ENCODE measurements at places on chromosomes 11 and 22.

- no peak for DNase-seq
Observed at GRCh38 chr11:2721210-2721916, 21.6 kb upstream of the KCNQ1OT1 start.

GRCh38 chr11:98455500-98456307, 565.0 kb upstream of the CNTN5 start:
- DNase-seq, result no peak

DNA sequence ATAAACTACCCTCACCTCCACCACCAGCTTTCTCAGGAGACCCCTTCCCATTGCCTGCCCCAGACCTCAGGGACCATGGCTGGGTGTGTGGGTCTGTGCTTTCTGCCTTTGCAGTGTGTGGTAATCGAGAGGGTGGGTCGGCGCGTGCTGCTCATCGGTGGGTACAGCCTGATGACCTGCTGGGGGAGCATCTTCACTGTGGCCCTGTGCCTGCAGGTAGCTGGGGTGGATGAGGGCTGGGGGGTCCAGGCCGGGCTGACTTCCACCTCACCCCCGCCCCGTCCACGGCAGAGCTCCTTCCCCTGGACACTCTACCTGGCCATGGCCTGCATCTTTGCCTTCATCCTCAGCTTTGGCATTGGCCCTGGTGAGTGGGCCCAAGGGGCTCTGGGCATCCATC, 10.5 kb upstream of the MIF start:
- no peak for DNase-seq

DNA sequence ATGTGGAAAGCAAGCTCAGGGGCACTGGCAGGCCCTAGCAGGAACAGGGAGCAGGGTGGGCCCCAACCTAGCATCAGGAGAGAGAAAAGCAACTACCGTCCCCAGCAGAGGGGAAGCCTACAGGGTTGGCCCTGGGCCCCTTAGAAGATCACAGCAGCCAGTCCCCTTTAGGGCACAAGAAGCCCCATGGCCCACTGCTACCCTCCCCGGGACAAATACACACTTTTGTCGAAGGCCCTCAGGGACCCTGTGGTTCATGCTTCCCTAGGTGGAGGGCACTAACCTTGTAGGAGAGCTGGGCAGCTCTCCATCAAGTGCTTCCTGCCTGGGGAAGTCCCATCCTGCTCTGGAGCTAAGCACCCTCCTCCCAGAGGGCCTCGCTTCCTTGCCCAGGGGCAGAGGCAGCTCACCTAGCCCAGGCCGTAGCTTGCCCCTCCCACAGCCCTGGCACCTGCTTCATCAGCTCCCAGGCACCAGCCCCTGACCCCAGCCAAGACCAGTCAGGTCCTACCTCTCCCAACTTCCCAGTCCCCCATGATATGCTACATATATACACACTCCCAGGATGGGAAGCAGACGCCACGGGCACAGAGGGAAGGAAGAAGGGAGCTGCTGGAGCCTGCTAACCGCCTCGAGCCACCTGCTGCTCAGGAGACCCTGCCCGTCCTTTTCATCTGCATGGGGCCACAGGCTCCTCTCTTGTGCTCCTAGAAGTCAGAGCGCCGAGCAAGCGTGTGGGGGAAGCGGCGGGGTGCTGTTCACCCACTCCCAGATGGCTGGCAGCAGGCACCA, 20.1 kb downstream of the SUN2 start:
- DNase-seq, result no peak

DNA sequence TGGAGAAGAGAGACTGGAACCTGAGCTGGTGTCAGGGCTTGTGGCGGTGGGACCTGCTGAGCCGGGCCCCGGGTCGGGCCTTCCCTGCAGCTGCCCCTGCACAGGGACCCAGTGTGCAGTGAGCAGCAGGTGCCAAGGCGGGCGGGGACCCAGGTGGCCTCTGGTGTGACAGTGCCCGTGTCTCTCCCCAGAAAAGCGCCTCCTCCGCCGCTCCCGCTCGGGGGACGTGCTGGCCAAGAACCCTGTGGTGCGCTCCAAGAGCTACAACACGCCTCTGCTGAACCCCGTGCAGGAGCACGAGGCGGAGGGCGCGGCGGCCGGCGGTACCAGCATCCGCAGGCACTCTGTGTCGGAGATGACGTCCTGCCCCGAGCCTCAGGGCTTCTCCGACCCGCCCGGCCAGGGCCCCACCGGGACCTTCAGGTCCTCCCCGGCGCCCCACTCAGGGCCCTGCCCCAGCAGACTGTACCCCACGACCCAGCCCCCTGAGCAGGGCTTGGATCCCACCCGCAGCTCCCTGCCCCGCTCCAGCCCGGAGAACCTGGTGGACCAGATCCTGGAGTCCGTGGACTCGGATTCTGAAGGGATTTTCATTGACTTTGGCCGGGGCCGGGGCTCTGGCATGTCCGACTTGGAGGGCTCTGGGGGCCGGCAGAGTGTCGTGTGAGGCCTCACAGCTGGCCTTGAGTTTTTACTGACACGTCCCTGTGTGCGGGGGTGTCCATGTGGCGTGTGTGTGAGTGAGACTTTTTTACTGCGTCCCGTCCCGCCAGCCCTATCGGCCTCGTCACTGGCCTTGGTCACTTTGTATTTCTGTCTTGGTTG, 15.6 kb upstream of the ARHGAP8 start:
- no peak for DNase-seq

DNA sequence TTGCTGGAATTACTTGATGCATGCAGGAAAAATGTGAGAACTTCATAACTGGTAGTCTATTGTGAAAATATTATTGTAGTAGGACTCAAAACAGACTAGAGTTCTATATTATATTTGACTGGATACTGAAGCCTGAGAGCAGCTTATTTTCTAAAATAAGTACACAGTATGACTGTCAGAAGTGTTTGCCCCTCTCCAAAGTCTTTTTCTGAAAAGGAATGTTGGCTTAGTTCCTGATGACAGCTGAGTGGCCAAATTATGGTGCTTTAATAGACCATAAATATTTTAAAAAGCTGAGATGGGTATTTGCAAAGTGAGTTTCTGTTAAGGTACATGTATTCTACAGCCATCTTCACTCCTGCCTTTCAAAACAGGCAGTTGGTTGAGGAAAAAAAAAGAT, 13.1 kb downstream of the ZBED5 start:
- no peak for DNase-seq

DNA sequence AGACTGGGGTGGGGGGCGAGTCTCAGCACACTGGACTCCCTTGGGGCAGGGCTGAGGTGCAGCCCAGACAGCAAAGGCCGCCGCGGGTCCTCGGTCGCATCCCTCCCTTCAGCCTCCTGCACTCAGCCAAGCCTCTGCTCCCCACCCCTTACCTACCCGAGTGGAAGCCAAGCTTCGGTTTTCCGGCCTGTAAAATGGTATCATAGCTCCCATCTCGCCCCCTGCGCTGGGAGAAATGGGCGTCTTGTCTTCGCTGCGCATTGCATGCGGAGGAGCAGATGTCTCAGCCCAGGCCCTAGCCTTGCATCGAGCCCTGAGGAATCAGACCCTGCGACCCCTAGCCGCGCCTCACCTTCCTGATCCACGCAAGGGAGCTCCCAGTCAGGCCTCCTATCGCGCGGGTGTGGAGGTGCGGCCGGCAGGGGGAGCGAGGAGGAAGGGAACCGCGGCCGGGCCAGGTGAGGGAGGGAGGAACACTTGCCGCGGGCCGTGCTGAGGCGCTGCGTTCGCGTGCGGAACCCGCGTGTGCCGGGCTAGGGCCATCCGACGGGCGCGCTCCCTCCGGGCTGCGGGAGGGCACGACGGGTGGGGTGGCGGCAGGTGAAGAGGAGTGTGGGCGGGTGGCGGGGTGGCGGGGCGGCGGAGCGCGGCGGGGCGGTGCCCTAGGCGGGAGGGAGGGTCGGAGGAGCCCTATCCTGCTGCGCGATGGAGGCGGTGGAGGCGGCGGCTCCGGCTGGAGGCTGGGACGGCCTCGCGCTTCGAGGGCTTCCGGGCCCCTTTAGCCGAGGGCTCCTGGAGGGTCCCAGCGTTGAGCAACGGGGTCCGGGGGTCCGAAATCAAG, 4.1 kb upstream of the TBX1 start:
- peak; percentile 27 for DNase-seq

- DNase-seq, result no peak
Observed at GRCh38 chr11:116994195-116994594, 104.0 kb downstream of the SIK3 start.

- peak; percentile 65 for DNase-seq
Observed at GRCh38 chr11:102458548-102458947, 6.0 kb upstream of the TMEM123 start.

- DNase-seq, result peak; percentile 26
Observed at GRCh38 chr22:42651134-42651533, 1.9 kb upstream of the CYB5R3 start.

- DNase-seq, result peak; percentile 15
Observed at GRCh38 chr11:96744697-96745096, 354.9 kb downstream of the JRKL start.

- no peak for DNase-seq
Observed at GRCh38 chr11:10029386-10030121, 264.5 kb downstream of the SBF2 start.

DNA sequence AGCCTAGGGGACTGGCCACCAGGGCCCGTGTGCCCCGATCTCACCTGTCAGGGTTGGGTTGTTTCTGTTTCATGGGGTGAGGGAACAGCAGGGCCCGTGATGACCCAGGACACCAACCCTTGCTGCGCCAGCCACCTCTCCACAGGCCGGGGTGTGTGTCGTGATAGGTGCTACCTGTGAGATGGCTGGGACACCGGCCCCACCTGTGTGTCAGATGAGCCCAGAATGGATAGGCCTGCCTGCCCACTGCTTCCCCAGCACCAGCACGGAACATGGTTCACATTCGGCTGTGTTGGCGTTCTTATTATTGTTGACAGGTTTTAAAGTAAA, 7.1 kb downstream of the CLDN5 start:
- no peak for DNase-seq

- no peak for DNase-seq
Observed at GRCh38 chr11:116122697-116123472, 618.7 kb upstream of the CADM1 start.

DNA sequence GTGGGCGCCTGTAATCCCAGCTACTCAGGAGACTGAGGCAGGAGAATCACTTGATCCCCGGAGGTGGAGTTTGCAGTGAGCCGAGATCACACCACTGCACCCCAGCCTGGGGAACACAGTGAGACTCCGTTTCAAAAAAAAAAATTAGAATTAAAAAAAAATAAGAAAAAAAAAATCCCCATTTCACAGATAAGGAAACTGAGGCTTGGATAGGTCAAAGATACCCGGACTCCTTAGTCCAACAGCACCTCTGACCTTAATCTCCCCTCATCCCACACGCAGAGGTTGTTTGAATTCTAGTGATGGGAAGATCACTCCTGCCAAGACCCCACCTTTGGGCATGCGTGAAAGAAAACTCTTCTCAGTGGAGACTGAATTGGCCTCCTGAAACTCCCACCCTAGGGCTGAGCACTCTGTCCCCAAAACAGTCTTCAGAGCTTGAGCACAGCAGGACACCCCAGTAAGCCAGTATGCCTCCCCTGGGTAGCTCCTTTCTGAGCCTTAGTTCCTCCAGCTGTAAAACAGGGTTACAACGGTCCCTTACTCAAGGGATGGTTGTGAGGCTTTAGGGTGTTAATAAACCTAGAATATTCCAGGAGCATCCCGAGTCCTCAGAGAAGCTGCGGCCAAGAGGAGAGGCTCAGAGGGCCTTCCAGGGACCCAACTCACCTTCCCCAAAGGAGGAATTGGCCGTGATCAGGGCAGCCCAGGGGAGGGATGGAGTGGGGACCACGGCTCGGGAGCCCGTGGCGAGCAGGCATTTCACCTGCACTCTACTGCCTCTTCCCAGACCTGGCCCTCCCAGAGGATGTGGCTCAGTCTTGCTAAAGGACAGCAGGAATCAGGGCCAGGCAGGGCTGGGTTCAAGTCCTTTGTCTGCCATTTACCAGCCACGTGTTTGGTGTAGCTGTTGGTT, 73.3 kb downstream of the NFAM1 start:
- no peak for DNase-seq

DNA sequence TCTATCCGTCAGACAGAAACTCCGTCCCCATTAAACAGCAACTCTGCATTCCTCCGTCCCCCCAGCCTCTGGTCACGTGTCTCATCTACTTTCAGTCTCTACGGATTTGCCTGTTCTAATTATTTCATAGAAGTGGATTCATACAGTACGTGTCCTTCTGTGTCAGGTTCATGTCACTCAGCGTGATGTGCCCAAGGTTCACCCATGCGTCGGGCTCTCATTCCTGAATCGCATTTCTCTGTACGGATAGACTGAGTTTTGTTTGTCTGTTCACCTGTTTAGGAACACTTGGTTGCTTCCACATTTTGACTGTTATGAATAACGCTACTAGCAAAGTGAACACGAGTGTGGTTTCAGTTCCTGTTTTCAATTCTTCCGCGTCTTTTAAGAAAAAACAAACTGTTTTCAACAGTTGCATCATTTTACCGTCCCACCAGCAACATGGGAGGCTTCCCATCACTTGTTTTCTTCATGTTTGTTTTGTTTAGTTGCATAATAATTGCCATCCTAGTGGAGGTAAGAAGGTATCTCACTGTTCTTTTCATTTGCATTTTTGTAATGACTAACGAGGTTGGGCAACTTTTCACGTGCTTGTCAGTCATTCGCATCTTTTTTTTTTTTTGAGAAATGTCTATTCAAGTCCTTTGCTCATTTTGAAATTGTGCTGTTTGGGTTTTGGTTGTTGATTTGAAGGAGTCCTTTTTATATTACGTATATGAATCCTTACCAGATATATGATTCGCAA, 8.9 kb upstream of the NLRP6 start:
- DNase-seq, result peak; percentile 24
